ENCODE measurements at places on chromosomes 7 and 10.

DNA sequence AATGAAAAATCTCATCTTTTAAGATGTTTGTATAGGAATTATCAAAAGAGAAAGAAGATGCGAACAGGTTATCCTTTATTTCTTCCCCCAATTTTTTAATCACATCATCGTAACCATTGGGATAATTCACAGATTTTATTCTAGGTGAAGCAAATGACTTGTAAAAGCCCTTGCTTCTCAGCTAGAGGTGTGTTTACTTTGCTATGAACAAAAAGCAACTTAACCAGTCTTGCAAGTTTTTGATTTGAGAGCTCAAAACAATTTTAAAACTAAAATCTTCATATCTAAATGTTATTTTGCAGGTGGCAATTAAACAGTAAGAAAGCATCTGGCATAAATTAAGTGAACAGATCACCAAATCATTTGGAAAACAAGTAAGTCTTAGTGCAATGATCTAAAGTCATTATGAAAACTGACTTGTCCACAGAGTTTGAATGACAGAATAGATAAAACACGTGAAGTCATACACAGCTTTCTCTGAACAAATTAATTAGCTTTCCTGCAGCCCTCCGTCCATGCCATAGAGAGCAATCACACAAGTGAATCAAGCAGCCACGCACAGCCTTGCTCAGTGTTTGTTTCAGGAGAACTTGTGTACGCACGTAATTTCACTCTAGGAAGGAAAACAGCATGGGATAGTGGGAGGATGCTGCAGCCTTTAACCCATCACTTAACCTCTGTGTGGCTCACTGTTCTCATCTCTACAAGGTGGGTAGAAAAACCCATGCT lies 85.0 kb upstream of the ZNF800 start:
- DNase-seq: no peak

DNA sequence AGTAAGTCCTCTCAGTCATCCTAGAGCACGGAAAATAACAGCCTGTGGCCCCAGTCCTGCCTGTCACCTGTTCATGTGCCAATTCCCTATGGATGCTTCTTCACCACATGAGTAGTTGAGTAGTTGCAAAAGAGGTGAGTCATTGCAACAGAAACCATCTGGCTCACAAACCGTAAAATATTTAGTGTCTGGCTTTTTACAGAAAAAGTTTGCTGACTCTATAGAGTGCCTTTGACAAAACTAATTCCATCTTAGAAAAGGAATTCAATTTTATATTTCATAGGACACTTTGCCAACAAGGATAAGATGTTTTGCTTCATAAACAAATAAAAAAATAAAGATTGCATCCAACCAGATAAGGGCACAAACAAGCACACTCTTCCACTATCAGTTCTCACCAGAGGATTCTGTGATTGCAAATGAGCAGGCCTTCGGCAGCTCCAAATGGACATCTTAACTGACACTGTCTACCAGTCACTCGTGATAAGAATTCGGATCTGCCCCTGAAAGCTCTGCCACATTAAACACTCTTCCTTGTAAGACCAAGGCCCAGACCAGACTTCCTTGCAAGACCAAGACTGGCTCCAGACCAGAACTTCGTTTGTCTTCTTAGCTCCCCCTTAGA lies 242.7 kb upstream of the SEMA3C start:
- DNase-seq: peak; percentile 88

DNA sequence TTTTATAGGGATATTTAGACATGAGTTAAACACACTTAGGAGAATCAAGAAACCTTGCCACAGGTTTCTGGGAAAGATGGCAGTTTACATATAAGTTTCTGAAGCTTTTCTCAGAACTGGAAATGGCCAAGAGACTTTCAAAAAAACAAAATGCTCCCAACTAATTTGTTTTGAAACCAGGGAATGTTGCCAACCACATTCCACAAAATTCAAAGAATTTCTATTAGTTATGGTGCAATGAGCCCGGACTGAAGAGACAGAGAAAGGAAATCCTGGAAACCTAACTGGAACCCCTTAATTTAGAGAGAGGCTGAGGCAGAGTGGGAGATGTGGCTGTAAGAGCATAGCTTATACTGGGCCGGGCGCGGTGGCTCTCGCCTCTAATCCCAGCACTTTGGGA lies 128.5 kb downstream of the PTEN start:
- no peak for DNase-seq

GRCh38 chr10:71647526-71648253 lies 71.9 kb downstream of the C10orf105 start:
- DNase-seq: peak; percentile 41

DNA sequence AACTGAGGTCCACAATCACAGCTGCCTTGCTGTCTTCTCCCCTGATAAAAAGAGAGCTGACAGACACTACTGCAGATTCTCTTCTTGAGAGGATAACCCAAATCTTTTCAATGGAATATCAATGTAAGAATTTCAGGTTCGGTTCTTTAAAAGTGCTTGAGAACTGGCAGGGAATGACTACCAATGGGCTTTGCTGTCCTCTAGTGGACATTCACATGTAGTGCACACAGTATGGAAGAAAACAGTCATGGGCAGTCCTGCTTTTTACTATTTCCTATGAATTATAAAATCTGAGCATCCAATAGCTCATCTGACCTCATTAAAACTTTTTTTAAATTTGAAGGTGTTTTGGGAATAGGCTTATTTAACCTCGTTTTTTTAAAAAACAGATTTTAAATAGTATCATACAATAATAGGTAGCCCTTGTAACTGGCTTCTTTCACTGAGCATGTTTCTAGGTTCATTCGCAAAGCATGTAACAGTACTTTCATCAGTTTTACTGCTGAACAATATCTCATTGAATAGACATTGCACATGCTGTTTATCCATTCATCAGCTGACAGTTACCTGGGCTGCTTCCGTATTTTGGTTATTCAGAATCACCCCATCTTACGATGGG lies 18.3 kb downstream of the FZD9 start:
- DNase-seq: peak; percentile 69

GRCh38 chr7:44114586-44115310 lies 8.6 kb downstream of the POLD2 start:
- no peak for DNase-seq

DNA sequence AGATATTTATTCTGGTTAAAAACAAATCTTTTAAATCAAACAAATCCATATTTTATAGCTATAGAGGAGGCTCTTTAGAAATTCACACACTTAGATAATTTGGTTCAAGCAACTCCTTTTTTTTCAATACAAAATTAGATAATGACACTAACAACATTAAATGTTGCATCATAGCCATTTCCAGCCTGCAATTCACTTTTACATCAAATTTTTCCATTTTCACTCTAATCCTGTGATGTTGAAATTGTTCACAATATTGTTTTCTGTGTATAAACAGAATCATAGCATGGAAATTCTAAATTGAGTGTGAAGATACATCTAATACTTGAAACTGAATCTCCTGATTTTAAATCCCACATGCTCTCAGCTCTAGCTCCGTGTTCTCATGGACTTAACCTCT lies 482.6 kb downstream of the INHBA start:
- DNase-seq: no peak

DNA sequence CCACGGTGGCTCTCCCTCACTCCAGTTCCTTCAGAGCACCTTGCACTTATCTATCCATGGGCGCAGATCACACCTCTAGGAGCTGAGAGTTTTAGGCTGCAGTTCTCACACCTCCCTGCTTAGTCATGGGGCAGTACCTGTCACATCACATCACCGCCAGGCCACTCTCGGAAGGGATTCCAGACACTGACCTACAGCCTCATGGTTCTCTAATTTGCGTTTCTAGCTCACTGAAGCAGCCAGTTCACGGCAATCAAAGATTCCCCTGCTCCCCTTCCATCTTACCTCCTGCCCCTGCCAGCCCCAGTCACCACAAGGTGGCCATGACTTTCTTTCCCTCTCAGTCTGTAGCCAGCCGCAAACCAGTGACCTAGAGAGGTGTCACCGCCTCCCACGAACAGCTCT lies 34.2 kb downstream of the ADRB1 start:
- no peak for DNase-seq

All from ELR (cell line).